Epithelial cell of proximal tubule (primary cell): ENCODE measurements at places on chromosomes 2 and 18. TPM values are rescaled to one million over a fixed set of nuclear protein-coding genes. Genes with fewer than 3 reads are reported as not detected.

Gene DSG3
- total RNA-seq, result not detected in 2 replicates

Gene UPP2
- not detected in 2 replicates for total RNA-seq

Gene SFXN5
- total RNA-seq, result 8.4 and 9.4 TPM in 2 replicates

Gene GALM
- 7.2 and 8.3 TPM in 2 replicates for total RNA-seq

Gene SERPINB10
- total RNA-seq, result 0.98 TPM in 1 of 2 replicates, not detected in the other

Gene ALPP
- not detected in 2 replicates for total RNA-seq

Gene RTP5
- total RNA-seq, result not detected in 2 replicates

Gene CFAP221
- 0.80 TPM in 1 of 2 replicates, not detected in the other for total RNA-seq

Gene TSGA10
- total RNA-seq, result 2.4 and 2.5 TPM in 2 replicates

Gene ST3GAL5
- 3.8 and 8.7 TPM in 2 replicates for total RNA-seq

Gene FER1L5
- 0.06 and 0.07 TPM in 2 replicates for total RNA-seq

Gene POU3F3
- 22.1 and 34.0 TPM in 2 replicates for total RNA-seq

Gene CD302
- total RNA-seq, result 1.7 and 2.0 TPM in 2 replicates

Gene ARHGAP15
- not detected in 2 replicates for total RNA-seq

Gene PELI1
- total RNA-seq, result 8.2 and 10.6 TPM in 2 replicates

Gene SOWAHC
- 9.2 and 22.5 TPM in 2 replicates for total RNA-seq

Gene ASXL2
- total RNA-seq, result 8.5 and 10.1 TPM in 2 replicates
